ENCODE measurements at places on chromosomes 4 and X.

DNA sequence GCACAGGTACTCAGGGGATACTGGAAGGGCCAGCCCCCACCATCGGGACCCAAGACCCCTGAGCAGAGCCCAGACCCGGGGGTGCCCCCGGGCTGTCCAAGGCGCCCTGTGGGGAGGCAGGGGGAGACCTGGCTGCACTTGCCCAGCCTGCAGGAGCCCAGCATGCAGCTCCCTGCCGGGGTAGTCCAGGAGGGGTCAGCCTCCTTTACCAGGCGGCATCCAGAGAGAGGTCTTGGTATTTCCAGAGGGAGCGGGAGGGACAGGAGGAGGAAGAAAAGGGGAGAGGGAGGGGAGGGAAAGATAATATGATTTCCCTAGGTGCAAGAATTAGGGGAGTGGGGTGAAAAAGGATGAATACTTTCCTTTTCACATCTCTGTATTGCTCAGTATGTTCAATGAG is 97.5 kb downstream of the ABLIM2 start:
- no peak for DNase-seq

- no peak for DNase-seq
Measured at GRCh38 chr4:187027272-187027671, 303.6 kb upstream of the FAT1 start.

GRCh38 chrX:22373766-22374165 is 101.1 kb downstream of the CBLL2 start:
- DNase-seq: no peak

DNA sequence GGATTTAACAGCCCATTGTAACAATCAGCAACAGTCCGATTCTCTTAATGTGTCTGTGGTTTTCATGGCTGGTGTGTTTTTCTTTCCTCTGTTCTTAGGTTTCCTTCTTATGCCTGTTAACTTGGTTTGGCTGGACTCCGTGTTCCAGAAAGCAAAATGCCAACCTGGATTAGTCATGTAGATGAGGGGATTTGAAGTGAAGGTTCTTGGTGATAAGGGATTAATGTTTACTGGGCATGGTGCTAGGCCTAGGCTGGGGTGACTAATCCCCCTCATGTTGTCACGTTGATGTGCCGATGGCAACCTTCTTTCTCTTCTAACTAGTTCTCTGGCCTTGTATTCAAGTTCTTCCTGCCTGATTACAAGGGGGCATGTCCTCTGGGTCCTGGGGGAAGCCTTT is 85.9 kb downstream of the REPS2 start:
- DNase-seq: no peak

DNA sequence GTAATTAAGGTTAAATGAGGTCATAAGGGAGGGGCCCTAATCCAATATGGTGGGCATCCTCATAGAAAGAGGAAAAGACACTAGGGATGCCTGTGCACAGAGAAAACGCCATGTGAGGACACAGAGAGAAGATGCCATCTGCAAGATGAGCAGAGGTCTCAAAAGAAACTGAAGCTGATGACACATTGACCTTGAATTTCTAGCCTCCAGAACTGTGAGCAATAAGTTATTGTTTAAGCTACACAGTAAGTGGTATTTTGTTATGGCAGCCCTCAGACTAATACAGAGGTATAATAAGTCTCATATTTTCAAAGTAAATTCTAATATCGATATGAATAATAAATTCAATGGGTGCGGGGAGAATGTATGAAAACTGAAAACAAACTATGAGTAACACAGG is 169.9 kb downstream of the UGT8 start:
- DNase-seq: no peak

DNA sequence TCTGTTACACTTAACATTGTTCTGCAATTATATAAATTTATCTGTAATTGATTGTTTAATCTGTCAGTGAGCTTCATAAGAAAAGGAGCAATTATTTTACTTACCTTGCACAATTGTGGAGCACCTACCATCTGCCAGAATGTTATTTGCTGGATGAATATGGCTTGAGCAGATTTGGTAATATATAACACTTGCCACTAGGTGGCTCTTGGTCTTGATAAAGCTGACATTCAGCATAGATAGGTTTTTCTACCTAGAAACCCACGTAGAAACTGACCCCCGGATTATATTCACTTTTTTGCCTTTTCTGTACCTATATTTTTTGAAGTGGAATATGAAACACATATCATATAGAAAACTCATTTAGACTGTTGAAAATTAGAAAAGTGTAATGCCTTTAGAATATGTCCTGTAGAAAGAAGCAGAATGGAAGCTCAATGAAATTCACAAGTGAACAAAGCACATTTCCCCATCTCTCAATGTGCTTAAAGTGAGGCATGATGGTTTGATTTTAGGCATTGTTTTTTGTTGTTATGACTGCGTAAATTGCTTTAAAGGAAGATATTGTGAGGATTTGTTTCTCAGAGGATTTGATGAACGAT is 9.5 kb downstream of the RBPJ start:
- no peak for DNase-seq

DNA sequence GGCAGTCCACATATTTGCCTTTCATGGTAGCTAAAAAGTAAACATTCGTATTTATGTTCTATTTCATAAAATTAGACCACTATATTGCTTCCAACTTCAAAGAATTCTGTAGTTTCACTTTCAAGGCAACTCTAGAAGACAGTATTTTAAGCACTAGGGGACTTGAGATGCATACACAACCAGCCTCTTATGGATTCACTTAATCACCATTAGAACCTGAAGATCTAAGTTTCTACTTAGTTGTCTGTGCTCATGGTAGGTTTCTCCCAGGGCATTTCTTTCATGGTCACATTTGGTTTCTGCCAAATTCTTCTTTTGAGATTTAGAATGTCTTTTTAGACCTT is 209.9 kb upstream of the HCCS start:
- no peak for DNase-seq

GRCh38 chr4:140342620-140343019 is 30.8 kb upstream of the SCOC start:
- DNase-seq: no peak

DNA sequence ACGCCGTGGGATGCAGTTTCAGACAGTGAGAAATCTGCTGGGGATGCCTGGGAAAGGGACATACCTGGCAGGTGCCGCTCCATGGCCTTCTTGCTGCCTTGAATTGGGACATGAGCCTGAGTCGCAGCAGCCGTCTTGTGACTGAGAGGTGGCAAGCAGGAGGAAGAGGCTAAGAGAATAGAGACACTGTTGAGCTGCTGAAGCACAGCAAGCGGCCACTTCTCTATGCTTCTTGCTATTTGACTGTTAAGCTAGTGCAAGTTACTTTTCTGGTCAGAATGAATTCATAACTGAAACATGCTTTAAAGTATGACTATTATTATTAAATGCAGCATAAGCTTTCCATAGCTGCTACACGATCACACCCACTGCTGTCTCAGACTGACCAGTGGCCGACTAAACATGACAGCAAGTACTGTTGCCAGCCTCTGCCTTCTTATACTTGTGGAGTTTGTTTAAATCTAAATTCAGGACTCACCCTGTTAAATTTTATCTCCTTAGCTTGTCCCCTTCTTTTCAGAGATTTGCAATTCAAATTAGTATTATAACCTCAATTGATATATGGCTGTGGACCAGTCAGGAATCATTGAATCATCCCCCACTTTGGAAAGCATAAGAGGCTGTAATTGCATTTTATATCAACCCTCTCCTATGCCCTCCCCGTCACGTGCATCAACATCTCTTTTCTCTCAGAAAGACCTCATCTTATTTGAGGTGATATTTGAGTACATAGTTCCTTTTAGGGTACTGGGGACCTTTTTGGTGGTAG is 24.8 kb upstream of the ACSL1 start:
- no peak for DNase-seq

DNA sequence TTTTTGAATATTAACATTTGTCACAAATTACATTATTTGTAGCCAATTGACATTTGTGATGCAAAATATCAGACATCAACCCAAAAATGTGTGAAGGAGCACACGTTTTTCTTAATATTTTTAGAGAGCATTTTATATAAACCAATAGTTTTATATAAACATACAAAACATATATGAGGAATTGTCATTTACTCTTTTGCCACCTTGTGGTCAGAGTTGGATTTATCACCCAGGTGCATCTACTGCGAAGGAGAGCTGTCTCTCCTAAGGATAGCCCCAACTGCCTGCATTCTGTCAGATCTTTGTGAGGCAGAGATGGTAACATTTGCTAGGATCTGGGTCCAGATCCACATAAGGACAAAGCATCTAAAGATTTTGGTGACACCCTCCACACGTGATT is 2.5 kb upstream of the USP27X start:
- DNase-seq: no peak
